ENCODE measurements at places on chromosomes 11 and 22. TPM values are rescaled to one million over a fixed set of nuclear protein-coding genes. Genes with fewer than 3 reads are reported as not detected.

OR4A16 gene
- total RNA-seq: not detected

BAD gene
- 30.6 TPM for total RNA-seq

TST gene
- 3.1 TPM for total RNA-seq

DHCR7 gene
- 18.1 TPM for total RNA-seq

KCNE3 gene
- total RNA-seq: 1.3 TPM

SAA2 gene
- not detected for total RNA-seq

APOL4 gene
- total RNA-seq: not detected

MIOX gene
- not detected for total RNA-seq

SLC22A25 gene
- total RNA-seq: not detected

MAPK8IP1 gene
- 13.9 TPM for total RNA-seq

CD3G gene
- total RNA-seq: 8.2 TPM

APOL3 gene
- 166 TPM for total RNA-seq

KRTAP5-8 gene
- total RNA-seq: not detected

GLYATL1 gene
- total RNA-seq: not detected

CCDC87 gene
- total RNA-seq: 0.68 TPM

ESAM gene
- 1.2 TPM for total RNA-seq

BTG4 gene
- total RNA-seq: not detected

MS4A1 gene
- 6.7 TPM for total RNA-seq

ACCS gene
- total RNA-seq: 31.9 TPM

FGF4 gene
- not detected for total RNA-seq

CAPN5 gene
- 34.5 TPM for total RNA-seq

OVOL1 gene
- 0.12 TPM for total RNA-seq

KRTAP5-9 gene
- not detected for total RNA-seq

Data from natural killer cell (primary cell).